ENCODE measurements at places on chromosomes 2 and 18.
A peak's percentile ranks its signal among the peaks of the same experiment; 100 is the strongest.

- no peak for DNase-seq
Observed at GRCh38 chr2:68748568-68748967, 14.0 kb downstream of the ARHGAP25 start.

- DNase-seq, result no peak
Observed at GRCh38 chr2:14960686-14961324, 328.3 kb downstream of the LRATD1 start.

GRCh38 chr2:148979164-148979918 lies 59.2 kb upstream of the LYPD6B start:
- DNase-seq, result no peak

DNA sequence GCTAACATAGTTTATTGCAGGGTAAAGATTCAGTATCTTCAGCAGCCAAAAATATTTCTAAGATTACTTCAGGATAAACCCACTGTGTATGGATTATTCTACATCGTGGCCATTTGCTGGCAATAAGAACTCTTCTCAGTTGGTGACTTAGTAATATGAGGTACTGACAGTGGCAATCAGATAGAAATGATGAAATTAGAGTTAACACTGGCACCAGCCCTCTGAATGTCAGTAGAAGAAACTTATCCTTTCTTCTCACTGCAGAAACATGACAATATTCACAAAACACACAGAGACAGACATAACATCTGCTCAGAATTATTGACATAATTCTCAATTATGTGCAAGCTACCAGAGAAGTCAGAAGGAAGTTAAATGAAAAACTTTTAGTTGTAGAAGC lies 246.3 kb upstream of the COL3A1 start:
- DNase-seq, result no peak

- DNase-seq, result no peak
Observed at GRCh38 chr2:181540421-181540820, 83.2 kb downstream of the ITGA4 start.

GRCh38 chr18:34933909-34934661 lies 107.1 kb upstream of the MAPRE2 start:
- DNase-seq, result no peak

- DNase-seq, result no peak
Observed at GRCh38 chr18:25560369-25560768, 208.4 kb upstream of the ZNF521 start.

DNA sequence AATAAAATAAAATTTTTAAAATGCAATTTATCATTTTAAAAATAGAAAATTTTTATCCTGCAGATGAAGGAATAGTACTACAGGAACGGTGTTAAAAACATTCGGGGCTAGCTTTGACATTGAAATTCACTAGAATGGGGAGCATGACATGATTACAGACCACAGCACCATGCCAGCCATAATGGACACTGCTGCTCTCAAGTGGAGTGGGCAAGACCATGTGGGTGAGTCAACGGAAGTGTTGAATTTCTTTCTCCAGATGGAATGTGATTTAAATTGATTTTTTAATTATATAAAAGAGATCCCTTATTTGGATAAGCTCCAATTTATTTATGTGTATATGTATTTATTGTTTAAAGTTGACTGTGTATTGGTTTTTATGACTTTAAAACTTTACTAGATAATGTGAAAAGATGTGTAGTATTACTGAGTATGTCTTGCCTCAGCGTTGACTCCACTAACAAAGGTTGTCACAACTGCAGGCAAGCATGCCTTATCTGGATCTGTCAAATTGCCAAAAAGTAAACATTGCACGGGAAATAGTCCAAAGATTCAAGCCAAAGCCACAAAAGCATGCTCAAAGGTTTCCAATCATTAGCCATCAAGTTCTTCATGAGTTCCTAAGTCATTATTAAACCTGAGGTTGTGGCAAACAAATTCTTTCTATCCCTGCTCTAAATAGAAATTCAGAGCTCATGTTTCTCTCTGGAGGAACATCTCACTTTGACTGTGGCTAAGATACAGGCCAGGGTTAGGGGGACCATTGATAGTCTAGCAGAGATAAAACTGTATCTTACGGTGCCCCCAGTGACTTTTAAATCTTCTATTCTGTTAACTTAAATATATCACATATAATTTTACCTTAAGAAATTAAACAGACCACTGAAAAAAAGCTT lies 536.9 kb downstream of the TMX3 start:
- no peak for DNase-seq

GRCh38 chr2:192500550-192501200 lies 305.9 kb upstream of the TMEFF2 start:
- DNase-seq, result no peak

- no peak for DNase-seq
Observed at GRCh38 chr2:95008996-95009395, 16.5 kb upstream of the MAL start.

GRCh38 chr2:76812156-76812555 lies 710.0 kb downstream of the LRRTM4 start:
- DNase-seq, result no peak

DNA sequence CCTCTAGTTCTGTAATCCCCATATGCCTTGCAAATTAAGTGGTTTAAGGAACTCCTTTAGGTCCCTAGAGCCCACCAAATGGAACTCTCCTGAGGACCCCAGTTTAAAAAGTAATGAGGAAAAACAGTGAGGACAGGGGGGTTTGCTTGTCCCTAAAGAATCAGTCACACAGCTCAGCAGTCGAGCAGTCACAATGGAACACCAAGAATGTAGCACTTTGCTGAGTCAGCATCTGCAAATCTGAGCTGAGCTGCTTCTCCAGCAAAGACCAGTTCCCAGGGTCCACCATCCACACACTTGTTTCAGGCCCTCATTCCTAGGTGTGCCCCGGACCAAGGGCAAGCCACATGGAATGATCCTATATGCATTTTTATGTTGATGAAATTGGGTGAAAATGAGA lies 46.2 kb upstream of the NEDD4L start:
- DNase-seq, result no peak

GRCh38 chr2:207869784-207870778 lies 100.4 kb upstream of the FZD5 start:
- DNase-seq, result no peak

- DNase-seq, result no peak
Observed at GRCh38 chr2:159505196-159505595, 111.2 kb downstream of the BAZ2B start.

DNA sequence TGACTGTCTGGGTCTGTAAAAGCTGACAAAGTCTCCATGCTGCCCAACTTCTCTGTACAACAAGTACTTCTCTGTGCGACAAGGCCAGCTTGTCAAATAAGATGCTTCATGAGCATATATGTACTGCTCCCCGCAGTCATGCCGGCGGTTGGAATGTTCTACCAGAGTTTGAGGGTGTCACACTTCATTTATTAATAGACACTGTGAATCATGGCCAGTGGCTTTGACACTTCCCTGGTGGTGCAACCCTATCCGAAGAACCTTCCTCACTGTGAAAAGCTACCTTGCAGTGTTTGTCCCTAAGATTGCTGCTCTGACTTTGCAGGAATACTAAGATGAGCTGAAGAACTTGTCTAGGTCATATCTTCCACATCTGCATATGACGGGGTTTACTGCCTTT lies 120.9 kb upstream of the NRP2 start:
- DNase-seq, result no peak

- peak; percentile 64 for DNase-seq
Observed at GRCh38 chr2:3461801-3462492, 57.4 kb downstream of the ADI1 start.

DNA sequence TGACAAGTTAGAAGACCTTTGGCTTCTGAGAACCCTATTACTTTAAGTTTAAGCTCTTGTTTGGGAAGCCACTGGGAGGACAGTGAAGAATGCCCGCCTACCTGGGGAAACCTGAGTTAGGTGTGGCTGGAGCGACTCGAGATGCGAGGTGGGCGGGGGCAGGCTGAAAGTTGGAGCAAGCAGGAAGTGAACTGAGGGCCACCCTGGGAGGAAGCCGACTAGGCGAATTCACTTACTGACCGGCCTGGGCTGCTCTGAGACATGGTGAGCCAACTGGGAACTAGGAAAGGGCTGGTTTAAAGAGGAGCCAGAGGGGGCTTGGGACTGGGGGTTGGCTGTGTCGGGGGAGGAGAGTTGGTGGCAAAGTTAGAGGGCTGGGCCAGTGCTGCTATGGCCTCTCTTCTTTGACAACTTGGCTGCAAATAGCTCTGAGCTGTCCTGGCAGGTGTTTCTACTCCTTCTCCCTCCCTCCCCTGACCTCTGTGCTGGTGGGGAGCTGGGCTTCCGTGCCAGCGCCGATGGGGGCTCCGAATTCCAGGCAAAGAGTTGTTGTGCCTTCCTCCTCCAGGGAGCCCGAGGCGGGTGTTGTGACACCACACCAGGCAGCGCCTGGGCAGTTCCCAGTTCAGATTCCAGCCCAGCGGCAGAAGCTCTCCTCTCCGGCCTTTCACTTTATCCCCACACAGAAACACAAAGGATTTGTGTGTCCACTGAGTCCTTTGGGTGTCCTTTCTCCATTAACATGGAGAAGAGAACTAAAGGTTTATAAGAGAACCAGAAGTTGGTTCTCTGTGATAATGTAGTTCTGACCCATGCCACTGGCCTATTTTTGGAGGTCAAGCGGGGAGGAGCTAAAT lies at the start of gene VAMP8:
Gene VAMP8 (plus strand): TSS at position 201 of the 857 bp plus-strand sequence. CDS start 61 bp downstream, at position 262.
- DNase-seq, result peak; percentile 69

DNA sequence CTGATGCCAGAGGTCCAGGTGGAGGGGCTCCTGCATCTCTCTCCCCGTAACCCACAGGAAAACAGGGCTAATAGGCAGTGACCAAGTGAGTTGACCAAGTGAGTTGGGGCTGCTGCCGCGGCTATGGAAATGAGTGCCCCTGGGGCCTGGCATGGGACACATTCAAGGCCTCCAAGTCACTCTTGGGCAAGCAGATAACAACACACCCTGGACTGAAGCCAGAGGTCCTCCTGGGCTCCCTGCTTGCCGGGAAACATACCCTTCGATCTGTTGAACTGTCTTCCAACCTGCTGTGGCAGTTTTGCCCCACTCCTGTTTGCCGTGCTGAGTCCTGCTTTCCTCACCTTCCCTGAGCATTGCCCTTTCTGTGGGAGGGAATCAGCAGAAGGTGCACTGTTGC lies 89.2 kb downstream of the LIPG start:
- DNase-seq, result no peak

GRCh38 chr2:857081-857480 lies 93.6 kb upstream of the SNTG2 start:
- DNase-seq, result no peak

- no peak for DNase-seq
Observed at GRCh38 chr2:179349670-179350303, 85.2 kb upstream of the SESTD1 start.

DNA sequence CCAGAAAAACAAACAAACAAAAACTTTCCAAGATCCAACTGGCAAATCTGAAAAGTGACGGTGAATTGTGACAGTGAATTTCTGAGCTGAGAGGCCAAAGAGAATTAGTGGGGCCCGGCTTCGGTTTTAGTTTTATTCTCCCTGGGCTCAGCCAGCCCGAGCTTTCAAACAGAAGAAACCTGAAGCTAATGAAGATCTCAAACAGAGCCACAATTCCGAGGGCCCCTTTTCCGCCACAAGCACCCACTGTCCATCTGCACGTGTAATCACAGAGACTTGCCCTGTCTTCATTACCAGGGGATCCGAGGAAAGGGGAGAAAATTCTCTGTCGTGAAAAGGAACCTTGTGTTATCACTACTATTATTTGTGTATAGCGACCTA lies 4.2 kb upstream of the ONECUT2 start:
- DNase-seq, result no peak

GRCh38 chr2:157726946-157727345 lies 98.3 kb upstream of the ACVR1C start:
- no peak for DNase-seq

GRCh38 chr2:113876503-113877387 lies 13.1 kb upstream of the ACTR3 start:
- DNase-seq, result peak; percentile 85

DNA sequence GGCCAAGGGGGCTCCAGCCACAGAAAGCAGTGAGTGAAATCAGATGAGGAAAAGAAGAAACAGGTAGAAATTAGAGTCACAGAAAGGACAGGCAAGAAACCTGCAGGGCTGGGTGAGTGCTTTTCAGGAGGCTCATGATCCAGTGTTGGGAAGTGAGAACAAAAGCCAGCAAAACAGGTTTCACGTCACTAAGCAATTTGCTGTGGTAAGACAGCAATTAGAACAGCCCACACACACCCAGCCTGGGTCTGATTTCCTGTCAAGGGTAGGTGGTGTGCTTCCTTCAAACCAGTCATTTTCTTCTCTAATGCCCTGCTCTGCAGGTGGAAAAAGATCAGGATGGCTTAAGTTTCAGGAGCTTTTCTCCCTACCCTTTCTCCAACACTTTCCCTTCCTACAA lies 52.9 kb upstream of the XDH start:
- no peak for DNase-seq

GRCh38 chr2:190190507-190191162 lies 128.1 kb upstream of the MSTN start:
- DNase-seq, result no peak

DNA sequence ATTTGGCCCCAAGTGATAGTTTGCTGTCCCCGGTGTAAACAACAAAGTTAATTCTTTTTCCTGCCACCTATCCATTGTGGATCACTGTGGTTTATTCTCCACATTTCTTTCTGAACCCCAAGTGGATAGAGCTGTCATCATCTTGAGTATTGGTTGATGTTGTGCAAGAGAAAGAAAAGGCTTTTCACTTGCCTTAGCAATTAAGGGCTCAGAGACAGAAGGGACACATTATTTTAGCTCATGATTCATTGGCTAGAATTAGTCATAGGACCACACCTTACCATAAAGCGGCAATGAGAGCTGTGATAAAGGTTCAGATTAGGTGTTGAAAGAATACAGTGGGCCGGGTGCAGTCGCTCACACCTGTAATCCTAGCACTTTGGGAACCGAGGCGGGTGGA lies 442.1 kb upstream of the DCC start:
- DNase-seq, result no peak

- no peak for DNase-seq
Observed at GRCh38 chr2:62343636-62344337, 147.9 kb downstream of the B3GNT2 start.

Measured in CD4-positive, alpha-beta T cell treated with Interleukin-4 for 4 hours (primary cell).